ENCODE measurements at places on chromosomes 7 and 10.

GRCh38 chr7:127708788-127709187 is 56.8 kb downstream of the SND1 start:
- peak; percentile 26 for DNase-seq

DNA sequence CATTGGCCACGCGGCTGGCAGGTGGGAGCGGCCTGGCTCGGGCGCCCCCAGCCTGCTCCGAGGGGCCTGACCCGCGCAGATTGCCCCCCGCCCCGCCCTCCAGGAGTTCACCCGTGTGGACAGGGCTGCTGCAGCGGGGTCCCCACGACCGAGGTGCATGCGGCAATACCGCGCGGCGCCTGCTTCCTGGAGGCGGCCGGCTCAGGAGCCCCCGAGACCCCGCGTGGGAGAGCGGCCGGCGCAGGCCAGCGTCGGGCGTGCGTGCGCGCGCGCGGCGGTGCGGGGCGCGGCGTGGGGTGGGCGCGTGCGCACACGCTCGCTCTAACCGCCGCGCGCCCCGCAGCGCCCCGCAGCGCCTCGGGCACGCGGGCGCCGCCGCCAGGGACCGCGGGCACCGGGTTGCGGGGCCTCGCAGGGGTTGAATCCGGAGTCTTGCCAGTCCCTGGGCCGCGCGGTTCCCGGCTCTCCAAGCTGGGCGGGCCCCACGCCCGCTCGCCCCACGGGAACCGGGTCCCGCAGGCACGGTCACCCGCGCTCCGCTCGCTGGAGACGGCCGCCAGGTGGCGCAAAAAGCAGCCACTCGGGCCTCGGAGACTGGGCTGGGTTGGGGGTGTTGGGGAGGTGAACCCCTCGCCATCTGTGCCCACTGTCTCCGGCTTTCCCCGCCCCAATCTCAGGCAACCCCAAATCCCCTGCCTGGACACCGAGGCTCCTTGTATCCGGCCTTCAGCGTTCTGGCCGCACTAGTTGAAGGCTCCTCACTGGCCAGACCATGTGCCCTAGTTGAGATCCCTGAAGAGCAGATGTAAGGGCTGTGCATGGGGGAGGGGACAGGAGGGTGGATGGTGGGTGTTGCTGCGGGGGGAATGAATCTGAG is 1.3 kb upstream of the ACHE start:
- peak; percentile 57 for DNase-seq

DNA sequence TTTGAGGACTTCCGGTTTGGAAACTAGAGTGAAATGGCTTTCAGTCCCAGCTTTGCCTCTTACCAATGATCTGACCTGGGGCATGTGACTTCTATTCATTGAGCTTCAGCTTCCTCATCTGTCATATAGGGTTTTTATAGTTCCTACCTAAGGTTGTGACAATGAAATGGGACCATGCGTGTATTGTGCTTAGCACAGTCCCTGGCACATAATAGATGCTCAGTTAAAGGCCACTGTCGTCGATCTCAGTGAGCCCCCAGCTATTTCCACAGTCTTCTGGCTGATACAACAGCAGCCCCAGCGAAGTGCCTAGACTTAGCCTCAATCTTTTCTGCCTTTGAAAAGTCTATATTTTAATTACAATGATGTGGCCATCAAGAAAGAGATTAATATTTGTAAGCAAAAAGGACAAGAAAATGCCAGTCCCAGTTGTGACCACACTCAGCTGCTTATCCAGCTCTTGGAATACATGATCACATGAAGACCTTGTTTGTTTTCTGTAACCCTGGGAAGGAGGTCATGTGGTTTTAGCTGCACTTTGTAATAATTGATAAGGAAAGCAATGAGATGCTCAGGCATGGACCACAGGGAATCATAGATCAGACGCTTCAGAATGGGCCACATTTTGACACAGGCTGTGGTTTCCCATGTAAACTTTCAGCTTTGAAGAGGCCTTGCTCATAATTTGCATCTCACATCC is 44.6 kb downstream of the VWA2 start:
- DNase-seq: no peak

DNA sequence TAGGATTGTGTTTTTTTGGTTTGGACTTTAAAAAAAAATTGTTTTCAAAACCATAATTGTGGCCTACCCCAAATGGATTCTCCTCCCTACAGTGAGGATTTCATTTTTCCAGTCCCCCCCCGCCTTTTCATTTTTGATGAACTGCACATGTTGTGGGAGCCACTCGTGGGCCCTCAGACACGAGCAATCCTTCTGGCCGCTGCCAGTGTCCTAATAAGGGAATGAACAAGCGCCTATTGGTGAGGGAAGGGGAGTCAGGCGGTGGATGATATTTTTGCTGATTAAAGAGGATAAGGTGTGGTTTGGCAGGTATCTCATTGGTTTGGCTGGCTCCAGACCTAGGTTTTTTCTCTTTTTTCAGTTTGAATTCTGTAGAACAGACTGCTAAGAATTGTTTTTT is 78.7 kb upstream of the AGBL3 start:
- no peak for DNase-seq

DNA sequence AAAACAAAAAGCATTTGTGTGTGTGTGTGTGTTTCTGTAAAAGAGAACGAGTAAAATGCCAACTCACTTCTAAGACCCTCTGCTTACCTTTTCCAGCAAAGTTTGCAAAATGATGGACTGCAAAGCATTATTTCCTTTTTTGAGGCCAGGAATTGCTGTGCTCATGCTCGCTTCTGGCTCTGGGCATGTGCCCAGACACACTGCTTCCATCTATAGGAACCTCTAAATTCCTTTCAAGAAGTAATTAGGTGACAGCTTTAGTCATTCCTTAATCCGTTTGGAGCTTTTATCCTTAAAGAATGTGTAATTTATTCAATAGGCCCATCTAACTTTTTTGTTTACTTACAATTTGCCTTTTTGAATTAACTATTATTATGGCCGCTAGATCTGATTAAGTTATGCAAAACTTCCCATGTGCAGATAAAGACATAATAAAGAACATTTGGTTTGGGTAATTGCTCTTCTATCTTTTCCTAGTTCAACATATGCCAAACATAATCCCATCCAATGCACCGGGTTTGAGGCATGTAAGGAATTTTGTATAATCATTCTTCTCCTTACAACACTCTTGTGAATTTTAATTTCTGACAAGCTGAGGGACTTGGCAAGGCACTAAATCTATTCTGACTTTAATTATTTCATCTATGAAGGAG is 34.7 kb downstream of the A1CF start:
- DNase-seq: no peak

- DNase-seq: no peak
Measured at GRCh38 chr10:88986549-88987242, 3.9 kb upstream of the FAS start.

- no peak for DNase-seq
Measured at GRCh38 chr7:105218939-105219770, 169.6 kb downstream of the SRPK2 start.

- DNase-seq: no peak
Measured at GRCh38 chr7:126803990-126804389, 448.8 kb downstream of the GRM8 start.

DNA sequence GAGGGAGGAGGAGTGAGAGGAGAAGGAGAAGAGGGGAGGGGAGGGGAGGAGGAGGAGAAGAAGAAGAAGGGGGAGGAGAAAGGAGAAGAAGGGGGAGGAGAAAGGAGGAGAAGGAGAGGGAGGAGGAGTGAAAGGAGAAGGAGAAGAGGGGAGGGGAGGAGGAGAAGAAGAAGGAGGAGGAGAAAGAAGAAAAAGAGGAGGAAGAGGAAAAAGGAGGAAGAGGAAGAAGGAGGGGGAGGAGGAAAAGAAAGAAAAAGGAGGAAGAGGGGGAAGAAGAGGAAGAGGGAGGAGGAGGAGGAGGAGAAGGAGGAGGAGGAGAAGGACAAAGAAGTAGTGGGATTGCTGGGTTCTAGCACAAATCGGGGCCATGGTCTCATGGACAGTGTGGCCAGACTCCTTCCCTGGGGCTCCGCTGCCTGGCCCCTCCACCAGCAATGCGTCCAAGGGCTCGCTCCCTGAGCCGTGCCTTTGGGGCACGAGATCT is 4.2 kb upstream of the MAFK start:
- DNase-seq: no peak

- no peak for DNase-seq
Measured at GRCh38 chr10:116960066-116960776, 44.8 kb downstream of the SHTN1 start.

DNA sequence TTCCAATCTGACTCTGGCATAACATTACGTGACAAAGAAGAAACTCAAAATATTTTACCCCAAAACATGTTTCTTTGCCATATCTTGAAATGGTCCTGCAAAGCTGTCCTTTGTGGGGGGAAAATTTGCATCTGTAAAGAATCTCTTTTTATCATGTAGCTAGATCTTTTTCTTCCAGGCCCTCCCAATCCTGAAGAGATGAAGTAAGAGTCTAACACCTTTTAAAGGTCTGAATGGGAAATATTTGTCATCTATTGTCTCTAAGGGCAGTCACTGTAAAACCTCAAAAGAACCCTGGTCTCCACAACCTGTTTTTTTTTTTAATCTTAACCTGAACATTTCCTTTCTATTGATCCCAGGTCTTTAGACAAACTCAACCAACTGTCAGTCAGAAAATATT is 8.6 kb downstream of the OR2AE1 start:
- DNase-seq: no peak

DNA sequence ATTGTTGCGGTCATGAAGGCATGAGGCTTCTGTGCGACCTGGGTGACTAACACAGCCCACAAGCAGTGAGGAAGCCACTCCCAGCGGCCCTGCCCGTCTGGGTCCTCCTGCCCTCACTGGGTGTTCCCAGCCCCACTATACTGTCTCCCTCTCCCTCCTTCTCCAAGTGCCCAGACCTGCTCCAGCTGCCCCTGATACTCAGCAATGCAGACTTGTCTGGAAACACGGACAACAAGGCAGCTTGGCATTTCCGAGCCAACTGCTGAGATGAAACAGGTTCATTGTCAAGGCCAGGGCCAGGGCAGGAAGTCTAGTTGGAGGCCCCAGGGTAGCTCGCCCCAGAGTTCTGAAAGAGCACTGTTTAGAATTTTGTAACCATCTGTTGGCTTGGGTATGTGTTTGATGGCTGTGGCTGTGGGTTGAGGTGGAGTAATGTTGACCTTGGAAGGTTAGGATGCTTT is 95.7 kb downstream of the RBM20 start:
- DNase-seq: no peak

GRCh38 chr7:26670290-26670689 is 194.1 kb downstream of the SKAP2 start:
- DNase-seq: no peak

- no peak for DNase-seq
Measured at GRCh38 chr7:13091974-13092707, 404.7 kb downstream of the ARL4A start.
